WERI-Rb-1 (cell line): ENCODE measurements at places on chromosomes 11 and 22.

DNA sequence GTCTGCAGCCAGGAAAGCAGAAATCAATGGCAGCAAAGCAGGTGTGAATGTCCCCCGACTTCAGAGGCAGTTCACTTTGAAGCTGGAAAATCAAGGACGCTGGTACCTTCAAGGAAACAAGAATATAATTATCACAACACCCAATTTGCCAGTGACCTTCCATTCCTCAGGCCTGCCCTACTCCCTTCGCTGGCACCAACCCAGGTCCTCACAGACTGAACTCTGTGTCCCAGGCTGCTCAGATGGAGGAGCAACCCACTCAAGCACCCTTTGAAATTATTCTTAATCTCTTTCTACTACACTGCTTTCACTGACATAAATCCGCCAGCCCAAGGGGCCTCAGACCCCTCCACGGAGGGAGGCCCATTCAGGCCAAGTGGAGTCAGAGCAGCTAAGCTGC is 64.7 kb upstream of the WT1 start:
- DNase-seq: peak; percentile 24

- no peak for DNase-seq
These were observed 17.0 kb downstream of the KCNC1 start for GRCh38 chr11:17751558-17751957.

- DNase-seq: no peak
These were observed 3.4 kb downstream of the ARHGEF17 start for GRCh38 chr11:73311394-73311869.

GRCh38 chr11:45665206-45665932 is at the start of gene CHST1:
TSS of gene CHST1 (minus strand) at chr11:45665622. CDS start at chr11:45650923, 14,699 bp downstream.
- DNase-seq: peak; percentile 67

- no peak for DNase-seq
These were observed 12.1 kb downstream of the OR51B4 start for GRCh38 chr11:5289696-5290095.
